ENCODE measurements at places on chromosomes 2 and 18.

DNA sequence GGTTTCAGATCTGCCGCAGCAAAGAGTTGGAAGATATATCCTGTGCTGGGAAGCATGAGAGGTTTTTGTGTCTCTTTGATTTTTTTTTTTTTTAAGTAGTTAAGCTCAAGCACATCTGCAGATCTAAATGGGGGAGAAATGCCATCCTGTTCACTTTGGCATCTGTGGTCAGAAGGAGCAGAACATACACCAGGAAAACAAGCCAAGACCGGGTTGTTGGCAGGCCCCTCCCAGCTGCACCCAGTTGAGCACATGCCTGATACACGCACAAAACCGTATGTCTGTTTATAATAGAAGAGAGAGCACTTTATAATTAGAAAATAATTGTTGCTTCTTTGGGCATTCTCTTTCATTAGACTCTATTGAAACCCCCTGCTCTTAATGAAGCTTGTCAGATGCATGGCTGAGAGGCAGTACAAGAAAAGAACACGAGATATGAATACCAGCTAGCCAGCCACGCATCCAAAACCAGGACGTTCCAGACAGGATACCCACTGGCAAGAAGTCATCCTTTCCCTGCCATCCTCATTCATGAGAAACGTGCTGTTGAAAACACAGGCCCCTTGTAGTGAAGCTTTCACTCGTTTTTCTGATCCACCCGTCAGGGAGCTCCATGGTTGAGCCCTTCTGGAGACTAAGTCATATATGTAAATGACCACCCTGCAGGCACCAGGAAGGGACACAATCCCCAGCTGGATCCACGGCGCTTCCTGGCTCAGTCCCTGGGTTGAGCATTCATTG lies 152.2 kb downstream of the ALPK2 start:
- DNase-seq: no peak

GRCh38 chr2:9139491-9140443 lies 66.8 kb upstream of the ASAP2 start:
- DNase-seq: peak; percentile 90

DNA sequence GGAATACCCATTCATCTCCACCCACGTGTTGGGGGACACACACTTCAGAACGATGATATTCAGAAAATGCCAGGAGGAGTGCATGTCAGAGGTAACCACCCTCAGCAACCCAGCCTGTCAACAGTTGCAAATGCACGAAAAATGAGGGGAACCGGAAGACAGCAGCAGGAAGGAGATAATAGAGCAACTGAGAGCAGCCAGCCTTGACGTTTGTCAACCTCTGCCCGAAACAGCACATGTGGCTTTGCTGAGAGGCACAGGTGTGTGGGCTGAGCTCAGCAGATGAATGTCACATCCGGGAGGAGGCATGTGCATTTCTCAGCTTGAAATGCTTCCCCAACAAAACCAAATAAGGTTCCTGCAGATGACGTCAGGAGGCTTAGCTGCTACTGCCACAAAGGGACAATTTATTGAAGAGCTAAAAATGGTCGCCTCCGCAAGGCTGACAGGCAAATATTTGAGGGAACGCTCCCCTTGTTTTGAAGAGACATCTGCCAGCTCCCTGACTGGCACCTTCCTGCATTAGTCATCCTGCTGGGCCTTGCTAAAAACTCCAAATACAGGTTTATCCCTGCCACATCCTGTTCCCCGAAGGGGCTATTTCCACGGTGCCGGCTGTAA lies 419.0 kb downstream of the NBAS start:
- DNase-seq: no peak

DNA sequence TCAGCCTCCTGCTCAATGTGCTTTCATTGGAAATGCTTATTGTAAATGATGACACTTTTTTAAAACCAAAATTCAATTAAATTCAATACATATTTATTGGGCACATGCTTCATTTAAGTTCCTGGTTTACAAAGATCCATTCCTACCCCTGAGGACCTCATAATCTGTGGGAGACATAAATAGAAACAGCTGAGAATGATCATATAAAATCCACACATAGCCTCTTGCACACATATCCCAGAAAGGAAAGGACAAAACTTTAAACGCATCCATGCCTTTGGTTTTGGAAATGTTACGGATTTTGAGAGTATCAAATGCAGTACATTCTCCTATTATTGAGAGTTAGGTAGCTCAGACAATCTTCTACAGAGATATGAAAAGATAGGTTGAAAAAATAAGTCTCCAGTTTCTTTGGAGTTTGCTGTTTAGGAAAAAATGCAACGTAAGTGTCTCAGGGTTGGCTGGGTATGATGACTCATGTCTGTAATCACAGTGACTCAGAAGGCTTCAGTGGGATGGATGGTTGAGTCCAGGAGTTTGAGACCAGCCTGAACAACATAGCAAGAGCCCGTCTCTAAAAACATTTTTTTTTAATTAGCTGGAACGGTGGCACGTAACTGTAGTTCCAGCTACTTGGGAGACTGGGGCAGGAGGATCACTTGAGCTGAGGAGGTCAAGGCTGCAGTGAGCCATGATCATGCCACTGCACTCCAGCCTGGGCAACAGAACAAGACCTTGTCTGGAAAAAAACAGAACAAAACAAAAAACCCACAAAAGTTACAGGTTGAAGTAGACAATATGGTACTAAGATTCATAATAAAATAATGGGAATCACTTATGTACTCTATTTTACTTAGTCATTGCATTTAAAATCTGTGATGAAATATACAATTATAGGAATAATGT lies 3.9 kb upstream of the PRELID3A start:
- DNase-seq: no peak

DNA sequence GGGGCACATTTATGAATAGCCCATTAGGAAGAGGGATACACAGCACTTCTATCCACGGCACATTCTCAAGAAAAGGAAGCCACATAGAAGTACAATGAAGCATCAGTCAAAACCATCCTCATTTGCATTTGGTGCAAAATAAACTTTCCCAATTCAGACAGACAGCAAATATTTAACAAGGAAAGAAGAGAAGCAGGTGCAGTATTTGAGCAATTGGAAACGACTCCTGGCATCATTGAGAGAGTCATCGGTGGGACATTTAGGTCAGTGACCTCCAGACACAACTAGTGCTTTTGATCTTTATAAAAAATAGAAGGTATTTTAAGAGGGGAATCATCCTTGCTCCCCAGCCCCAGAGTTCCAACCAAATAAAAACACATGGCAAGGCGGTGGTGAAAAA lies 118.0 kb downstream of the MREG start:
- no peak for DNase-seq

Data from suprapubic skin (tissue), 4 donors.